ENCODE measurements at places on chromosomes 5 and 9.

DNA sequence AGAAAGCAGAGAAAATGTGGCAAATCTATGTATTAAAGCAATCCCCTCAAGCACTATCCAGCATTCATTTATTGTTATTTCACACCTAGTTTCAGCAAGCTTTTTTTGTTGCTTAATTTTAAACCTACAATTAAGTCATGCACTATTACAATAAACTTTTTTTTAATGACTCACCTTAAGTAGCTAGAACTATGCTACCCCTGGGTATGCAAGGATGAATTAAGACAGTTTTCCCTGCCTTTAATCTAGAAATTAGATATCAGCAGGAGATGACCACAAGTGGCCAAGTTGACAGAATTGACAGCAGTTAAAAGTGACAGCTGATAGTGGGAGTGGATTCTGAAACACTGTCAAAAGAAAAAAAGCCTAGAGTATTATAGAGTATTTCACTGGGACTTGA, 20.0 kb downstream of the ITGA1 start:
- DNase-seq = no peak

DNA sequence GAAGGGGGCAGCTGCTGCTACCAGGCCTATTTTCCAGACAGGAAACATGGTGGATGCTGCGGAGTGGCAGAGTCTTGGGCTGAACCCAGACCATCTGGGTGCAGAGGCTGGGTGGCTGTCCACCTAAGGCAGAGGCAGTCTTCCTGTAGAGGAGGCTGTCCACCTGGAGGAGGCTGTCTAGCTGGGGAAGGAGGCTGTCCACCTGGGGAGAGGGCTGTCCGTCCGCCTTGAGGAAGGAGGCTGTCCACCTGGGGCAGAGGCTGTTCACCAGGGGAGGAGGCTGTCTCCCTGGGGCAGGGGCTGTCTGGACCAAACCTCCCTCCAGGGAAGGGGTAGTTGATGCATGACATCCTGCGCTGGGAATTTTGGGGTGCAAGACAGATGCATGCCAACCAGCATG, 39.2 kb upstream of the BARHL1 start:
- no peak for DNase-seq

GRCh38 chr5:115296124-115297022, at the start of gene CCDC112:
TSS of gene CCDC112 (minus strand) at chr5:115296654. CDS start at chr5:115296543, 111 bp downstream.
- peak; percentile 53 for DNase-seq

- no peak for DNase-seq
Observed at GRCh38 chr9:9122230-9122875, 1322.8 kb upstream of the DMAC1 start.

- no peak for DNase-seq
Observed at GRCh38 chr5:135423146-135423845, 23.9 kb downstream of the DCANP1 start.

- no peak for DNase-seq
Observed at GRCh38 chr5:31962871-31963307, 211.2 kb downstream of the GOLPH3 start.

Measured in stimulated activated CD8-positive, alpha-beta memory T cell treated with anti-CD3 and anti-CD28 coated beads, Interleukin-7, amount 100 ng/mL, for 1 hour (primary cell).